ENCODE measurements at places on chromosomes 16 and 17. TPM values are rescaled to one million over a fixed set of nuclear protein-coding genes. Genes with fewer than 3 reads are reported as not detected.

TXNDC17 gene
- total RNA-seq = 317 TPM

AOC3 gene
- total RNA-seq = 0.26 TPM

SMTNL2 gene
- not detected for total RNA-seq

G6PC3 gene
- total RNA-seq = 7.6 TPM

PVALEF gene
- total RNA-seq = not detected

TMEM235 gene
- not detected for total RNA-seq

SLFN14 gene
- total RNA-seq = not detected

KRTAP2-3 gene
- total RNA-seq = not detected

UQCRC2 gene
- 250 TPM for total RNA-seq

NOG gene
- 0.26 TPM for total RNA-seq

DNA sequence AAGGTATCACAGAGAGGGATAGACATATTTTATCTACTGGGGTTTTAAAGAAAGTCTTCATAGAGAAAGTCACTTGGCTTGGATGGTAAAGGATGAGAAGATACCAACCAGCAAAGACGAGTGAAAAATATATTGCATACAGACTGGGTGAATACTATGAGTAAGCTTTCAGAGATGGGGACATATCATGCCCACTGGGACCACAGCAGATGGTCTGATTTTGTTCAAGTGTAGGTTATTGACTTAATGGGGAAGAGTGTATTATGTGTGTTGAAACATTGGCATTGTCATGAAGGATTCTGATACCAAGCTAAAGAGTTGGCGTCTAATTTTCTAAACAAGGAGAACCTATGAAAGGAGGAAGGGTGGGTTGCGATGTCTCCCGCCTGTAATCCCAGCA, 13.8 kb upstream of the MMD start:
- no peak for DNase-seq

GRCh38 chr16:5649762-5650743, 552.5 kb upstream of the EEF2KMT start:
- DNase-seq = no peak

DNA sequence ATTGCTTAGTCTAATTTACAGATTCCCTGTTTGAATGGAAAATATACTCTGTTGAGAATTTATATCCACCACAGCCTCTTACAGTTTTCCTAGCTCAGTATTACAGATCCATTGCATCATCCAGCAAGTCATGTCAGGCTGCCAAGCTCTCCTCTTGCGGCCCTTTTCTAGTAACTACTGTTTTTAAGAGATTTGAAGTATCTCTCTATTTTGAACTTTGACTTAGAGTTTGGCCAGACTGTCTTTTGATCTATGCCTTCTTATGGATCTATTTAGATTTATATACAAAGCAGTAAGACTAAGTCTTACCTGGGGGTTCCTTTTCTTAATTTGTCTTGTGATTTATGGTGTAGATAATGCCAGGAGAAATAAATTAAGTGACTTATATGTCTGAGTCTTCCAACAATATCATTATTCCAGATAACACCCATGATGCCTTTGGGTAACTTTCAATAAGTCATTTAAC, 53.1 kb upstream of the ABCC11 start:
- DNase-seq = no peak

DNA sequence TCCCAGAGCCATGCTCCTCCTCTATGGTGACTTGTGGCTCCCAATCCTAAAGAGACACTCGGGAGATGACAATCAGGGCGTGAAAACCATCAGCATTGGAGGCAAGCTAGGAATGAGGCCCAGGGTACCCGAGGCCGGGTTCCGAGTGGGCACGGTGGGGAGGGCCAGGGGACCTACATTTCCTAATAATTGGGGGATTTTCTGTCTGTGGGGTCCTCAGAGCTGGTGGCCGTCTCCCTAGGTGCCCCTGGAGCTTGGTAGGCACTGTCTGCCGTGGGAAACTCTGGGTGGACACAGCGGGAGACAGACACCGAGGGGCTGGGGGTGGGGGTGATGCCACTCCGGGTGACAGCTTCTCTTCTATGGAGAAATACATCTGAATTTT, 312.5 kb upstream of the TNRC6C start:
- no peak for DNase-seq

GRCh38 chr17:67281743-67282142, 36.7 kb upstream of the HELZ start:
- peak; percentile 92 for DNase-seq

GRCh38 chr17:42255445-42255844, 20.7 kb downstream of the STAT5B start:
- no peak for DNase-seq

DNA sequence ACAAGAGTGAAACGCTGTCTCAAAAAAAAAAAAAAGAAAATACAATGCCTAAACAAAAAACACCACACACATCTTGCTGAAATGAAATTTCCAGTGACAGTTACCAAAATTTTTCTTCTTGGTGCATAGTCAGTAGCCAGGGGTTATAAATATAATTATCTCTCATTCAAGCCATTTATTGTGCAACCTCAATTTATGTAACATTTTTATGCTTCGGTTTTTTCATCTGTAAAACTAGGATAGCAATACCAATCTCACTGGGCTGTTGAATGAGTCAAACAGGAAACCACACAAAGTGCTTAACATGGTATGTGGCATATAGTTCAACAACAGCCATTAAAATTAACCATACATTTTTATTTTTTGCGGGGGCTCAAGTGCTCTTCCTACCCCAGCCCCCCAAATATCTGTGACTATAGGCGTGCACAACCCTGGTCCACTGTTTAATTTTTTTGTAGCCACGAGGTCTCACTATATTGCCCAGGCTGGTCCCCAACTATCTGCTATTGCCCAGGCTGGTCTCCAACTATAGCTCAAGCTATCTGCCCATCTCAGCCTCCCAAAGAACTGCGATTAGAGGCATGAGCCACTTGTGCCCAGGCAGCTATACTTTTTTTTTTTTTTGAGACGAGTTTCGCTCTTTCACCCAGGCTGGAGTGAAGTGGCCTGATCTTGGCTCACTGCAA, 2.6 kb downstream of the COG4 start:
- peak; percentile 59 for DNase-seq

- DNase-seq = no peak
These were observed 15.2 kb upstream of the BHLHA9 start for GRCh38 chr17:1255041-1255440.

DNA sequence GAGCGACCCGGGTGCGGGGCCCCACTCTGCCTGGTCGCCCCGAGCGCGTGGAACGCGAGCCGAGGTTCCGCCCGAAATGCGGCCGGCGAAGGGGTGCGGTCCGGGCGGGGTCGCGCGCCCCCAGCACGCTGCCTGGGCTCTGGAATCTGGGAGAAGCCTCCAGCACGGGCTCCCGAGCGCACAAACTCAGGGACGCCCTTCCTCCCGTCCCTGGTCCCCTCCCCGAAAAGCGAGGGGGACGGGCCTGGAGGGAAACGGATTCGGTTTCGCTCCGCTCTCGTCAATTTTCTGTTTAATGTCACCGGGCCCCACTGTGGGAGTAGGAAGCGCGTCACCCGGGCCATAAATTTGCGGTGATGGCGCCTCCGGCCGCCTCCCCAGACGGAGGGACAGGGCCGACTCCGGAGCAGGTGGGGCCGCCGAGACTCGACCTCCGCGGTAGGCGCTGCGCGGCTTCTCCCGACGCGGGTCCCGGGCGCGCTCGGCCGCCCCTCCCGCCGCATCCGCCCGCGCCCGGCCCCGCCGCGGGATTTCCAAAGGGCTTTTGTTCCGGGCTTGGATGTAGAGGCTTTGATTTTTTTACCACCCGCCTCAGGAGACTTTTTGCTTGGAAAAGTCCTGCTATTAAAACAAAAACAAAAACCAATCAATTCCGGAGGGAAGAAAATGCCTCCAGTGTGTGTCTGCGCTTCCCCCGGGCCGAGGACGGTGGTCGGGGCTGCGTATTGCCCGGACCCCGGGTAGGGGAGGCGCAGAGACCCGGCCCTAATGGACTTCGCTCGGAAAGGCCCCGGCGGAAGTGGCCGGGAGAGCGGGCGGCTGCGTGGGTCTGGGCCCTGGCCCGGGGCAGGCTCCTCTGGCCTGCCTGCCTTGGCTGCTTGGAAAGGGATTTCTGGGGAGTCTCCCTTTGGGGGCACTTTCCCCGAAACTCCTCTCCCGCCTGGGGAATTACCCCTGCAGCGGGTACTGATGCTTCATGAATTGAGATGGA, 7.9 kb upstream of the BAHCC1 start:
- no peak for DNase-seq

DNA sequence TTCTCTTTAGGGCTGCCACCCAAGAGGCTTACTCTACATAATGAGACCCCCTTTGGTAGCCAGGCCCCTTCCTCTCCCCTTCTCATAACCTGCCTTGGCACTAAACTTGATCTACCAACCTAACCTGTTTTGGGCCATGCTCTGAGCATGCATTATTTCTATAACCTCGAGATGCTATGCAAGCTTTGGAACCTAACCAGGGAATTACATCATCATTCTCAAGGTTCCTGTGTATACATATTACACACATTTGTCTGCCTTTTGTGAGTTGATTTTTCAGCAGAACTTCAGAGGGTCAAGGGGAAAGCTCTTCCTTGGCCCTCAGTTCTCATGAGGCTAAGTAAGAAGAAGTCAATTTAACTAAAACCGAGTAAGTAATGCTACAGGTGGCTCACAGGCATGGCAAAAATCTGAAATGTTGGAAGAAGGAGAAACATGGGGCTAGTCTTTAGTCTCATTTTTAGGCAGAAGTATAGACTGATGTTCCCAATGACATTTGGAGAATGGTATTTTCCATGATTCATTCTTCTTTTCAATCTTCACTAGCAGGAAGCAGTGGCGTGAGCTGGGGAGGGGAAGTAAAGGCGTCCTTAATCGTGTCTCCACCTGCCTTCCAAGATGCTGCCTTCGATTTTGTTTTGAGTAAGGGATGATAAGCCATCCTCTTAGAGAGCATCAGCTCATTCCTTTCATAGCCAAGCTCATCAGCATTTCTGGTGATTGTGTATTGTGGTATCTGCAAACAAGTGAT, 308.4 kb downstream of the ABCC12 start:
- DNase-seq = peak; percentile 98

DNA sequence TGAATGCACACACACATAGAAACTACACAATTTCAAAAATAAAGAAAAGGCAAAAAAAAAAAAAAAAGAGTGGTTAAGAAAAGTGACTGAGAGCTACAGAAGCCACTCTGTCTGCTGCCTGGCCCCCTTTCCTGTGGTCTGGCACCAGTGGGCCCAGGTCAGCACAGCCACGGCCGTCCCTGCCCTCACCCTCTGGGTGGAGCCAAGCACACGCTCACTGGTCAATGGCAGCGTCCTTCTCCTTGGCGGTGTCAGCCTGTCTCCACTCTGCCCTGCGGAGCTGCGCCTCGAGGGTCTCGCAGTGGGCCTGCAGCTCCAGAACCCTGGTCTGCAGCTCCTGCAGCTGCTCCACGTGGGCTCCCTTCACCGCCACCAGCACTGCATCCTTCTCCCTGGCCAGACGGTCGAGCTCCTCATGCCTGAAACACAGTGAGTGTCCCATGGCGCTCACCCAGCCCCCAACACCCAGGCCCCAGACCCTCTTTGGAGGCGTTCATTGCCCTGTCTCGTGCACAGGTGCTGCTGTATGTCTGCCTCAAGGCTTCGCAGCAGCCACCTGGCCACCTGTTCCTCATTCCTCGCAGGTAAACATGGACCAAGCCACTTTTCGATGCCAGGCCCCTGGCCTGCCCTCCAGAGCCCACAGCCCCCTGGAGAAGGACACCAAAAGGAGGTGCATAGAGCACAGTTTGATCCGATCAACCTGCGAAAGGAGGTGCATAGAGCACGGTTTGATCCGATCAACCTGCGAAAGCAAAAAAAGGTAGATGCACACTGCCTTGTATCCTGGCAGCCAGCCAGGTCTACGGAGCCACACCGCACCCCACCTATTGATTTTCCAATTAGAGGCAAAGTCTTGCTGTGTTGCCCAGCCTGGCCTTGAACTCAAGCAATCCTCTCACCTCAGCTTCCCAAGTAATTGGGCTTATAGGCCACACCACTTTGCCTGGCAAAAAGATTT, 24.4 kb downstream of the CCDC57 start:
- DNase-seq = no peak

DNA sequence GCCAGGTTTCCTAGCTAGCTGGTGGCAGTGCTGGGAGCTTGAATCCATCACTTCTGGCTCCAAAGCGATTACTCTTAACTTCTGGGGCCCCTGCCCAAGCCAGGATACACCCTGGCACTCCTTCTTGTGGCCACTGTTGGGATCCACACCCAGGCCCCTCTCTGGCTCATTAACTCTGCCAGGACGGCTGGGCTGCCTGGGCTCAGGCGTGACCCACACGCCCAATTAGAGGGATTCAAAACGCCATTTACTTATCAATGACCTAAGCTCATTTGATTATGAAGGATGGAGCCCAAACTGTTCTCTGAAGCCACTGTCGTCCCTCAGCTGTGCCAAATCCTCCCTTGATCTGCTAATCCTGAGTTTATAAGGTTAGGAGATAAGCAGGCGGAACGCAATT, 79.7 kb upstream of the BRD7 start:
- no peak for DNase-seq

DNA sequence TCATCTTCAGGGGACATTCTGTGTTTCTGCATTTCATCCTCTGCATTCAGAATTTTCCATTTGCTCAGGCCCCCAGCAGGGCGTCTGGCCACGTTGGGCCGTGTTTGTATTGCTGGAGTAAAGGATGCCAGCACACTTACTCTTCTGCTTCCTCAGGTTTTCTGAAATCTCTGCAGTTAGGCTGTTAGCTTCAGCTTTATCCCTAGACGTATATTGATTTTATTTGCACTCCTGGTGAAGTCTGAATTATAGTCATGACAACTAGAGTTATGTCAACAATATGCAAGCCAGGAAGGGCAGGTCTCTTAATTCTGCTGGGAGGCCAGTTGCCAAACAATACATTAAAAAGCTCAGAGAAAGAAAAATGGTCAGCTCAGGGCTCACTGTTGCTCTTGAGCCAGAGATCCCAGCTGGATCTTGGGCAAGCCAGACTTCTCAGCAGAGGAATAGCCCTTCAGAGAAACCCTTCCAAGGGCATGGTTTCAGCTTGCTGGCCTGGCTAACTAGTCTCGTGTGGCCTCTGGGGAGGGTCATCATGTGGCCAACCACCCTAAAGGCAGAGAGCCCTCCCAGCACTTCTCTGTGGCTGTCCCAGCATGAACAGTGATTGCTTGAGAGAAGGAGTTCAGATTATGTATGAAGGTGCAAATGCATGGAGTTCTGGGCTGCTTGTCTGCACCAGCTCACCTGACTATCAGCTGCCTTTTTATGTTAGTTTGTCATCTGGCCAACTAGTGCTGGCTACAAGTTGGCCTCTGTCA, 110.2 kb upstream of the CACNG5 start:
- DNase-seq = no peak

- DNase-seq = peak; percentile 6
These were observed 158.6 kb upstream of the CDH8 start for GRCh38 chr16:62194828-62195227.

GRCh38 chr16:49641250-49641649, 214.7 kb downstream of the ZNF423 start:
- DNase-seq = no peak
